Activated CD8-positive, alpha-beta T cell treated with anti-CD3 and anti-CD28 coated beads for 36 hours (primary cell): ENCODE measurements at places on chromosomes 4 and X. TPM values are rescaled to one million over a fixed set of nuclear protein-coding genes. Genes with fewer than 3 reads are reported as not detected.

GRCh38 chr4:59553721-59554091 is 1646.4 kb upstream of the ADGRL3 start:
- DNase-seq = no peak
- H3K27me3 ChIP-seq = no peaks in the 10 kb centered on the region
- no peaks in the 10 kb centered on the region for H3K36me3 ChIP-seq
- no peak overlapping the region for H3K27ac ChIP-seq
- H3K4me1 ChIP-seq = peaks cover 2% of the 10 kb centered on the region

GRCh38 chrX:39613482-39613995 is 484.2 kb downstream of the BCOR start:
- H3K27ac ChIP-seq = peak overlapping the region; percentile 95
- H3K27me3 ChIP-seq = no peaks in the 10 kb centered on the region
- H3K4me1 ChIP-seq = peaks cover 34% of the 10 kb centered on the region
- H3K4me3 ChIP-seq = peak overlapping the region; percentile 77
- DNase-seq = peak; percentile 17

- no peak overlapping the region for H3K27ac ChIP-seq
- peaks cover 8% of the 10 kb centered on the region for H3K4me1 ChIP-seq
- no peak for DNase-seq
- no peak overlapping the region for H3K4me3 ChIP-seq
Observed at GRCh38 chrX:45518552-45518951, 317.9 kb upstream of the DIPK2B start.

- no peaks in the 10 kb centered on the region for H3K27me3 ChIP-seq
- no peak for DNase-seq
- H3K36me3 ChIP-seq = no peaks in the 10 kb centered on the region
- H3K4me1 ChIP-seq = no peaks in the 10 kb centered on the region
- no peak overlapping the region for H3K27ac ChIP-seq
- H3K4me3 ChIP-seq = no peak overlapping the region
Observed at GRCh38 chr4:117893207-117893606, 141.1 kb upstream of the NDST3 start.

TEX11 gene
- not detected for total RNA-seq

DNA sequence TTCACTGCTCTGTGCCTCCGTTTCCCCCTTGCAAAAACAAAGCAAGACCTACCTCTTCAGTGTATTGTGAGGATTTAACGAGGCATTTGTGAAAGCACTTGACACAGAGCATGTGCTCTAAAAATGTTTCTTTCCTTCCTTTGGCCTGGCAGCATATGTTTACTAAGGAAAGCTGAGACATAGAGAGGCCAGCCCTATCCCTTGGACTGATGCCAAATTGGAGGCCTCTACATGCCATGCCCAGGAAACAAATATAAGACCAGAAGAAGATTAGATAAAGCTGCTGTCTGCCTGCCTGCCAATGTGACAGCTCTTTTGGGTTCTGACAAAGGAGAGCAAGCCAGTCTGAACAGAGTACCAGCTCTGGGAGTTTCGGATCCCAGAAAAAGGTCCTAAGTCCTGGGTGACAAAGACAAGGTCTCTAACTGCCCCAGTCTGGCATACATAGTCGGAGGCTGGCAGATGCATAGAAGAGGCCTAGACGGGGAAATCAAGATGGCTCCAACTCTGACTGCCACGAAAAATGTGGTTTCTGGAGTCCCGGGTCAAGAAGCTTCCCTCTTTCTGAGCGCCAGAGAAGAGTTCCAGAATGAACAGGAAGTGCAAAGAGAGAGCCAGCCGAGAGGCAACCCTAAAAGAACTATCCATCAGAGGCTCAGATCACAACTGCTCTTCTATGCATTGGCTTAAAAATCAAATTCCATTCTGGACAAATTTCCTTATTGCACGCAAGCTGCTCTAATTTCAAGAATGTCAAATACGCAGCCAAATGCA is 25.8 kb downstream of the OTUD6A start:
- H3K4me3 ChIP-seq = no peak overlapping the region
- no peak for DNase-seq
- no peaks in the 10 kb centered on the region for H3K27me3 ChIP-seq
- H3K4me1 ChIP-seq = no peaks in the 10 kb centered on the region

DNA sequence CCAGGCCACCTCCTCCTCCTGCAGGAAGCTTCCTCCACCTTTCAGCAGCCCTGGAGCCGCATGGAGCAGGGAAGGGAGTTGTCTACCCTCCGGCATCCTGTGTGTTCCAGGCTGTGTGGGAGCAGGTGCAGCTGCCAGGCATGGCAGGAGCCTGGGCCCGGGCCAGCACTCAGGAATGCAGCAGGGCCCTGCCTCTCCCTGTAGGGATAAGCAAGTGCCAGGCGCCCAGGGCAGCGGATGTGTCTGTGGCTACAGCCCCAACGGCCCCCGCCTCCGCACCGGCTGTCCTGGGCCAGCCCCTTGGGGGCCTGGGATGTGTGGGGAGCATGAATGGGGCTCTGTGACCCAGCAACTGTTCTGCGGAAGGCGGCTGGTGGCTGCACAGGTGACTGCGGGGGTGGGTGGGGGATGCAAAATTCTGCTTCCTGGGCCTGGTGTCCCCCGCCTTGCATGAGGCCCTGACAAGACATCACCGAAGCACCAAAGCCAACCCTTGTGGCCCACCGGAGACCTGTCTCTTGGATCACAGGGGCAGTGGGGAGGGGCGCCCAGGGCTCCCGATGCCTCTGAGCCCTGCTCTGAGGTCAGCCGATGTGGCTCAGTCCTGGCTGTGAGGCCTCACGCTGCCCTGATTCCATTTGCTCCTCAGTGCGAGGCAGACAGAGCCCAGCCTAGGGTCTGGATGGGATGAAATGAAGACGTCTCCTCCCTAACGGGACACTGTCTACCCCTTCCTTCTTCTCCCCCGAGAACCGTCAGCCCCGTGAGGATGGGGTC is 1.4 kb upstream of the DOK7 start:
- H3K27ac ChIP-seq = no peak overlapping the region
- peaks cover 10% of the 10 kb centered on the region for H3K27me3 ChIP-seq
- H3K36me3 ChIP-seq = no peaks in the 10 kb centered on the region
- H3K4me3 ChIP-seq = no peak overlapping the region

RHOXF1 gene
- total RNA-seq = not detected

GRCh38 chrX:38811515-38812243 is 10.4 kb downstream of the MID1IP1 start:
- H3K27ac ChIP-seq = peak overlapping the region; percentile 92
- peaks cover 55% of the 10 kb centered on the region for H3K4me1 ChIP-seq
- peak overlapping the region; percentile 54 for H3K4me3 ChIP-seq
- DNase-seq = peak; percentile 39
- peaks cover 14% of the 10 kb centered on the region for H3K36me3 ChIP-seq
- no peaks in the 10 kb centered on the region for H3K27me3 ChIP-seq

JCHAIN gene
- not detected for total RNA-seq

DNA sequence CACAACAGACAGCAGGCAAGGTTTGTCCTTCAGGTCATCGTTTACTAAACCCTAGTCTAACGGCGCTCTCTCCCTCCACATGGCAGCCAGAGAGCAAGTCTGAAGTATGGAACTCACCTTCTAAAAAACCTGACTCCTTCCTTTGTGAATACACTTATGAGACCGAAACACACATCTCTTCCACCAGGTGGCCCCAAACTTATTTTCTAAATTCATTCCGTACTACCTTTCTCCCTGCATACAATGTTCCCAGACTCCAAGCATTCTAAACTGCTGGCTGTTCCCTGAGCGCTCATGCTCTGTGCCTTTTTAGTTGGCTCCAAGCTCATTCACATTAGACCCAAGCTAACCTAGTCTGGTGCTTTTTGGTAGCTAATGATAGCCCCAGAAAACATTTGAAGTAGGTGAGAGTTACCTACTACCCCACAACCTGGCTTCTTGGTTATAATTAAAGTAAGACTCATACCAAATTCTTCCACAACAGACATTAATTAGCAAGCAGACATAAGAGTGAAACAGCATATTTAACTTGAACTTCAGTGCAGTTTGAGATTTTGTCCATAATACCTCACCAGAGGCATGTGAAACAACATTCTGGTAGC is 67.6 kb upstream of the DCLK2 start:
- no peak overlapping the region for H3K4me3 ChIP-seq
- DNase-seq = peak; percentile 18
- no peaks in the 10 kb centered on the region for H3K4me1 ChIP-seq
- peaks cover 10% of the 10 kb centered on the region for H3K27me3 ChIP-seq
- no peak overlapping the region for H3K27ac ChIP-seq
- no peaks in the 10 kb centered on the region for H3K36me3 ChIP-seq

TCEAL2 gene
- 0.41 TPM for total RNA-seq

DNAAF6 gene
- total RNA-seq = not detected

DNA sequence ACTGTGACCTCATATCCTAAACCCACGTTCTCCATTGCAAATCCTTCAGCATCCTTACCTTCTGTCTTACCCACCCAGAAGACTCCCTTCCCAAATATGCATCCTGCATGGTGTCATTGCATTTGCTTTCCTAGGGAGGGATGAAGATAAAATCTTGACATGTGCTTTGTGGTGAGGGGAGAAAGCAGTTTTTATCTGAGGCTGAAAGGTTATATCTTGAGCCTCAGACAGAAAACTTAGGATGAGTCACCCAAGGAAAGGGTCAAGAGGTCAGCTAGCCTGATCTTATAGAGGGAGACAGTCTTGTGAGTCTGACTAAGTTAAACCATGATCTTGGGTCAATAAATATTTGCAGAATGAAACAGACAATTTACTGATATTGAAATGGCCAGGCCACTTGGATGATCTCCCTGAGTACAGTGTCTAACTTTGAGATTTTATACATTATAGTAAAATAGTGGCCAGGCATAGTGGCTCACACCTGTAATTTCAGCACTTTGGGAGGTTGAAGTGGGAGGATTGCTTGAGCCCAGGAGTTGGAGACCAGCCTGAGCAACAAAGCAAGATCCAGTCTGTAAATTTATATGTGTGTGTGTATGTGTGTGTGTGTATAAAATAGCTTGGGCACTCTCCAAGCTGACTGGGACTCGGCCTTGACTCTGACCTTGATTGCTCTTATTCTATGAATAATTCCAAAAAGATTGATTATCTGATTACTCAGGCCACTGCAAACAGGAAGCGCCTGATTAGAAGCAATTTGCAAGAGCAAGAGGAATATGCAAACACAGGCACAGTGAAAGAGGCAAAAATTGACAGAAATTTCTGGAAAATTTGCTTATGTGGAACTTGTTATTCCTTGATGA is 15.4 kb upstream of the FAM9C start:
- peaks cover 20% of the 10 kb centered on the region for H3K36me3 ChIP-seq
- H3K4me1 ChIP-seq = peaks cover 52% of the 10 kb centered on the region
- H3K27ac ChIP-seq = no peak overlapping the region
- H3K27me3 ChIP-seq = no peaks in the 10 kb centered on the region
- no peak for DNase-seq
- H3K4me3 ChIP-seq = no peak overlapping the region

GRCh38 chrX:27251369-27251768 is 211.8 kb downstream of the PPP4R3C start:
- no peaks in the 10 kb centered on the region for H3K36me3 ChIP-seq
- no peaks in the 10 kb centered on the region for H3K4me1 ChIP-seq
- DNase-seq = no peak
- H3K27me3 ChIP-seq = no peaks in the 10 kb centered on the region

LGI2 gene
- not detected for total RNA-seq

- peak; percentile 90 for DNase-seq
- peaks cover 10% of the 10 kb centered on the region for H3K4me1 ChIP-seq
- peak within 1 kb of the TSS; percentile 96 for H3K4me3 ChIP-seq
- no peaks in the 10 kb centered on the region for H3K27me3 ChIP-seq
- H3K36me3 ChIP-seq = peaks cover 18% of the 10 kb centered on the region
Observed at GRCh38 chrX:1537031-1537715, at the start of gene P2RY8. Gene P2RY8 (minus strand): TSS chrX:1537185. CDS start chrX:1466558, 70,627 bp downstream.

FATE1 gene
- total RNA-seq = not detected
